ENCODE measurements at places on chromosomes 3 and 15.

DNA sequence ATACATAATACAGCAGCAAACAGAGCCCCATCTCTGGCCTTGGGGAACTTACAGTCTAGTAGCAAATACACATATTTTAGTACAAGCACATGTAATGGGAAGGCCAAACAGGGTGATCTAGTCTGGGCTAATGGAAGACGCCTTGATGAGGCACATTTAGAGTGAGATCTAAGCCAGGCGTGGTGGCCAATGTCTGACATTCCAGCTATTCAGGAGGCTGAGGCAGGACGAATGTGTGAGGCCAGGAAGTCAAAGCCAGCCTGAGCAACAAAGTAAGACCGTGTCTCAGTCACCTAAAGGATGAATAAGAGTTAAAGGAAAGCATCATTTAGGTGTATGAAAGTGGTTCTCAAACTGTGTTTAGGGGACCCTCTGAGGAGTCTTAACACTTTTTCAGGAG lies 291.9 kb downstream of the MAGI1 start:
- DNase-seq: no peak

DNA sequence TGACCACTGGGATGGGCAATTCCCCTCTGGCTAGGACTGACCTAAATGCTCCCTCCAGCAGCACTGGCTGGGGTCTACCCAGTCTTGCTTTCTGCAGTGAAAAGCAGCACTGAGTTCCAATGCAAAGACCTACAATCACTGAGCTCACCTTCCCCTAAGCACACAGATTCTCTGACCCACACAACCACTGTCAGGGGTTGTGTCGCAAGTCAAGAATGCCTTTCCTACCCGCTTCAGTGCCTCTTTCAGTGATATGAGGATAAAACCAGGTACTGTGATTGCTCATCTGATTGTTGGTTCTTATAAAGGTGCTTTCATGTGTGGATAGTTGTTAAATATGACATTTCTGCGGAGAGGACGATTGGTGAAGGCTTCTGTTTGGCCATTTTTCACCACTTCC lies 345.6 kb downstream of the GAP43 start:
- DNase-seq: no peak

DNA sequence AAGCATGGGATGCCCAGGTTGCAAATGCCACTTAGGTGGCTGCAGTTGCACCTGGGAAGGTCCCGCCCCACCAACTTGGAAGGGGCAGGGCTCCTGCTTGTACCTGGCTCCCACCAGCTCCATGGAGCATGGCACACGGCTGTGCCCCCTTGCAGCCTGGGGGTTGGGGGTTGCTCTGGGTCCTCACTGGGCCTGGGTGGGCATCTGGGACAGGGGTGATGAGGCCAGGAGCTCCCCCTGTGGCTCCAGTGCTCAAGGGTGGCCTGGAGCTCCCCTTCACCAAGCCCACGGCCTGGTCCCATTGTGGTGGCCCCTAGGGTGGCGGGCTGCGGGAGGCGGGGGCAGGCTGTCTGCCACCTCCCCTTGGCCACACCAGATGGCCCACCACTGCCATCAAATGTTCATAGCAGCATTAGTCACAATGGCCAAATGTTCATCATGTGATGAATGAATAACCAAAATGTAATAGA lies 36.7 kb downstream of the GHSR start:
- DNase-seq: no peak

DNA sequence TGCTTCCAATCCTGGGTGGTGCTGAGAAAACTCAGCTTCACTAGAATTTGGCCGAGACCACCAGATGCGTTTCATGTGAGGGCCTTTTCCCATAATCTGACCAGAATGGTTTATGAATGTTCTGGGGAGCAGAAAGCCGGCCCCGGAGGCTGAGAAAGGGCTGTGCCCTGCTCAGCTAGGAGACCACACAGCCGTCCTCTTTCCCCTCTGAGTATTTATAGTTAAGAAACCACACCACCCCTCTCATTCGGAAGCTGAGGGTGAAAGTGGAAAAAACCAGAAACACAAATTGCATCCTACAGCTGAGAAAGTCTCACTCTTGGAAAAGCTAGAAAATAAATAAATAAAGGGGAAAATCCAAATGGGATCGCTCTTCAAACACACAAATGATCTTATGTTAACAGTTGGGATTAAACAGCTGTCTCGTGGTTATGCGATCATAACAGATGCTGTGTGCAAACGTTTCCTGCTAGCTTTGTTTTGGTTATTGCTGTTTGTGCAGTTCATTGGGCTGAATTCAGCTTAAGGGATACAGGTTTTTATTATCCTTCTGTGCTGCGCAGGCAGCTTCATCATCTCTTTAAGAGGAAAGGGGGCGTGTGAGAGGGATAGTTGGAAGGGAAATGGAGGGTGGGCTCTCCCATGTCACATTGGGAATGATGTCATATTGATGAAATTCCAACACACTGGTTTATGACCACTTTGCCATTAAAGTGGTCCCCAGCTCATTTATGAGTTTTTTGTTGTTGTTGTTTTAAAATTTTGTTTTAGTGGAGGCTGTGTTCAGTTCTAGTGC lies 1026.2 kb upstream of the NR2F2 start:
- no peak for DNase-seq

DNA sequence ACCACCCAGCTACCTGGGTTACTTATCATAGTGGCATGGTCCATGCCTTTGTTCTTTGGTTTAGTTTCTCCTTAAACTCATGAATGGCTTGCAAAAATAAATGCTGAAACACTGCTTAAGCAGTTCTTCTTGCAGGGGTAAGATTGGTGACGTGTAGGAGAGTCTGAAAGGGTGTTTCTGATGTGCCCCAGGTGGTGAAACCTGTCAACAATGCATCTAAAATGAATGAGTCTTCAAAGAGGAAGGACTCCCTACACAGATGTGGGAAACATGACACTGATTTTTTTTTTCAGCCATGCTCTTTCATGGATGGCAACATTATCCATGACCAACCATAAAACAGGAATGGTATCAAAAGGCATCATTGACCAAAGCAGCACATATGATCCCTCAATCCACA lies 72.0 kb downstream of the KCNH8 start:
- DNase-seq: no peak

DNA sequence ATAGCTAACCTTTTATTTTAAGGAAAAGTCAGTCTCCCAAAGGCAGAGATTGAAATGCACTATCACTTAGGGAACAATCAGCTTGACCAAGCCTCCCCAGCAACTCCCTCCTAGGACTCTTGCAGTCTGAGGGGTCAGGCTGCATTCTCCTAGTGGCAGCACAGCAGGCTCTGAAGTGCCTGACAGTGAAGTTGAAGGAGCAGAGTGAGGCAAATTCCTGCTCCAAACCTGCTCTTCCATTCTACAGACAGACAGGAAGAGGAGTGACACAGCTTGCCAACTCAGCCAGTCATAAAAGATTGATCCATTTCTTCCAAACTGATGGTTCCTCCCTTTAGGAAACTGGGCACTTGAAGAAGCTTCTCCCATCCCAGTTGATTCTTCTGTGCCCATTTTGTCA lies 43.9 kb upstream of the SMAD3 start:
- DNase-seq: no peak

DNA sequence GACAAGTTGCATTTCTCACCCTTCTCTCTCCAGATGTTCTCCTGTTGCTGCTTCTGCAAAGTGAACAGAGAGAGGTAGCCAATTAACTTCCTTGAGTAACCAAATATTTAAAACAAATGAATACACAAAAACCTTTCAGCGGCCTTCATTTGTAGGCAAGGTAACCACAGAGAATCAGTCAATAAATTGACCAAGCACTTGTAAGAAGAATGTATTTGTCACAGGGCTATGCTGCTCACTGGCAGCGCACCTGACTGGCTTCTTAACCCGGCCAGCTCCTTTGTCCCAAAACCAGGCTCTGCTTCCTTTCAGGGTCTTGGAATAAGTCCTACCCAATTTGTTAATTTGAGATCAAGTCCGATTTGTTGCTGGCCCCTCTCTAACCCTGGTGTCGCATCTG lies 43.5 kb upstream of the STXBP5L start:
- DNase-seq: no peak

DNA sequence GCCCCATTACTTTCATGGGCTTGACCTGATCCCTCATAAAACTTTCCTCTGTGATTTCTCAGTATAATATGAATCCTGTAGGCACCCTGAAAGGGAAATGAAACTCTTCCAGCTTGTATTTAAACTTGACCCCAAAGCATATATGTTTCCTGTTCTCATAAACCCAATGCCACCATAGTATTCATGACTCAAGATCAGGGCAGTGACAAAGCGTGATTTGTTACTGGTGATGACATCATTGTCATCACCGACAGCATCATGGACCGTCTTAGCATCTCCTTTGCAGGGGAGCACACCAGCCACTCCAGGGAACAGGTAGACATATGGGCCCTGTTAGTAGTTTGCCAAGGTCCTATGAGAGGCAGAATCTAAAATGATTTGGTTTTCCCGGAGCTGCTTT lies 741.2 kb downstream of the NR2F2 start:
- DNase-seq: no peak
